Urinary bladder (tissue), 4 donors: ENCODE measurements at places on chromosomes 1 and 21. TPM values are rescaled to one million over a fixed set of nuclear protein-coding genes. Genes with fewer than 3 reads are reported as not detected.

DNA sequence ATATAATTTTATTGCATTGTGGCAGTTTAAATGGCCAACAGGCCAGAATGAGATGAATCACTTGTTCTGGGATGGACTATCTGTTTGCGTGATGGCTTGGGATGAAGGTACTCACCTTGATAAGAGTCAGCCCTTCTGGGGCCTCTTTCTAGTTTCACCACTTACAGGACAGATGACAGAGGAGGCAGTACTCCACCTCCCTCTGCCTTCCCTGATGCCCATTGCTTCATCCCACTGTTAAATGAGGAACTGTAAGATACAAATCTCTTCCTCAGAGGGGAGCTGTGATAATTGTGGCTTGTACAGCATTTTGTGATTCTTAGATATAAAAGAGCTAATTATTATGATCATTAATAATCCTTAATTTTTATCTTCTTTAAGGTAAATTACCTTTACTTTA is 3.7 kb upstream of the TCHH start:
- DNase-seq = no peak

- DNase-seq = no peak
Observed at GRCh38 chr1:57724535-57724934, 300.7 kb upstream of the DAB1 start.

DNA sequence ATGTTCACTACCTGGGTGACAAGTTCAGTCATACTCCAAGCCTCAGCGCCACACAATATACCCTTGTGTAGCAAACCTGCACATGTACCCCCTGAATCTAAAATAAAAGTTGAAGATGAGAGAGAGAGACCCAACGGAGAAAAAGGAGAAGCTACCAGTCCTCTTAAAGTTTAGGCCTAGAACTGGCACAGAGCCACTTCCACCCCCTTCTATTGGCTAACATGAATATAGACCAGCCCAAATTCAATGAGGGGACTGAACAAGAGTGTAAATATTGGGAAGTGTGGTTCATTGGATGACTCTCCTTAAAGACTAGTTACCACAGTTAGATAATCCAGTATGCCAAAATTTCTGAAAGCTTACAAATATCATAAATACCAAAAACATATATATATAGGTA is 139.9 kb upstream of the ATP1B1 start:
- DNase-seq = no peak

Gene DVL1
- 26.4 TPM for total RNA-seq
